ENCODE measurements at places on chromosomes 2 and 18.
A peak's percentile ranks its signal among the peaks of the same experiment; 100 is the strongest.

DNA sequence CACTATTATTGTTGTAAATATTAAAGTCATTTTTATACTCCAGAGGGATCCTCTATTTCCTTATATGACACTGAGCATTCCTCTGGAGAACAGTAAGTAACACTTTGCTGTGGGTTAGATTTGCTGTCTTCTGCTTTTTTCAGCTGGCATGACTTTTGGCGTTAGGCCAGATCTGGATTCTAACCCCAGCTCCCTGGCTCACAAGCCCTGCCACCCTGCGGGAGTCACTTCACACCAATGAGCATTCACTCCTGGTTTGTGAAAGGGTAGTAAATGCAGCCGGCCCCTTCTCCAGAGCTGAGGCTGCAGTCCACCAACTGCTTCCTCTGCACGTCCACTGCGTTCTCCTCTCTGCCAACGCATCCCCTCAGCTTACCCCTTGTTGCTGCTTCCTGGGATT, 373.8 kb upstream of the RAB6C start:
- DNase-seq = no peak

- no peak for DNase-seq
Observed at GRCh38 chr2:126850940-126851339, 47.8 kb upstream of the TEX51 start.

- no peak for DNase-seq
Observed at GRCh38 chr2:149651229-149651628, 63.7 kb upstream of the MMADHC start.

- peak; percentile 76 for DNase-seq
Observed at GRCh38 chr2:13652531-13653313, 936.0 kb downstream of the TRIB2 start.

- DNase-seq = no peak
Observed at GRCh38 chr2:72136331-72136730, 11.3 kb downstream of the CYP26B1 start.

GRCh38 chr2:238370823-238371372, 50.6 kb downstream of the TRAF3IP1 start:
- DNase-seq = peak; percentile 54

DNA sequence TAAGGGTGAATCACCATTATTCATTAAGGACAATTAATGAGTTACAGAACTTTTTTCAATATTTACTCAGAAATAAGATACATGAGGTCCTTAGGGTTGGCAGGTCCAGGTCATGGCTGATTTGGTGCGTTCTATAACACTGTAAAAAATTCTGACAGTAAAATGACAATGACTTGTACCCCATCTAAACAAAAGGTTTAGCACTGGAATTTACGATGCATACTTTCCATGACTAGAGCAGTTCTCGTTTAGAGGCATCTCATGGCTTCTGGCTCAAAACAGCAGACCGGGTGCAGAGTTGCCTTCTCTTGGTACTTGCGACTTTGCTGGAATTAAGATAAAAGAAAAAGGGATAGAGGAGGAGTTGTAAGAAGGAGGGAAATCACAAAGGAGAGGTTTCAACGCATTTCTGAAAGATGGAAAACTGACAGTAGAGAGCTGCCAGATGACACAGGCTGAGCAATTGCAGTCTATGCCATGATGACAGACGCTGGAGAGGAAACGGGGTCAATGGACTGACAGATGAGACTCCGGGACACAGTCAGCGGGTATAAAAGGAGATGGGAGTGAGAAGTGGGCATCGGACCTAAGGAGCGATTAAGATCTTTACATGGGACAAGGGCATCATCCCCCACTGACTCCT, 4.1 kb upstream of the CYS1 start:
- DNase-seq = no peak

GRCh38 chr2:241545106-241545505, 13.4 kb upstream of the BOK start:
- DNase-seq = peak; percentile 61

DNA sequence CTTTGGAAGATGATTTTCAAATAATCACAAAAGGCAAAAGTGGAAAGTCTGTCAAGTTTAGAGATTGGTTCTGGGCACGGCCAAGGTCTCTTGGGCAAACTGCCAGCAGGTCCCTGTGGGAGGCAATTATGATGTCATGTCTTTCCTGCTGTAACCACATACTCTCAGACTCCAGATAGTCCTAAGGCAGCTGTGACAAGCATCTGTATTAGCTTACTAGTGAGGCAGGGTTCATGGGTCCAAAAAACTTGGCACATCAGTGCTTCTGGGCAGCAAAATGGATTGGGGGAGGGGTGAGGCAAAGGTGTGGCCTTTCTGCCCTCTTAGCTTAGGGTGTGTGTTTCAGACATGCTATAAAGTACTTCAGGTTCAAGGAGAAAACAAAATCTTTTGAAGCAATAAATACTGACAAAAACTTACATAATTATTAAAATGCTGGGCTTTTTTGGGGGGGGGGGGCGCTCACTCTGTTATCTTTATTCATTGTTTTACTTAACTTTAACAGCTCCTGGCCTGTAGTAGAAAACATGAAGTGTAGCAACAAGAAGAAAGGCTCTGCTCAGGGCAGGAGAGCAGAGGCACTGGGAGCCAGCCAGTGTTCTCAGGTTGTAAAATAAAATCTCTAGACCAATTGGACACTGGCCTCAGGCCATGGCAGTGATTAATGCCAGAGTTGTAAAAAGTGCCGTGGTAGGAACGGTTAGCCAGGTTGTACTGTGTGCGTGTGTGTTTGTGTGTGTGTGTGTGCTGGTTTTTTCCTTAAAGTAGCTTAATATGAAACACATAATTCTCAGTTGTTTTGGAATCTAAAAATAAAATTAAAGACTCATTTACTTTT, 14.3 kb upstream of the TANC1 start:
- peak; percentile 82 for DNase-seq

DNA sequence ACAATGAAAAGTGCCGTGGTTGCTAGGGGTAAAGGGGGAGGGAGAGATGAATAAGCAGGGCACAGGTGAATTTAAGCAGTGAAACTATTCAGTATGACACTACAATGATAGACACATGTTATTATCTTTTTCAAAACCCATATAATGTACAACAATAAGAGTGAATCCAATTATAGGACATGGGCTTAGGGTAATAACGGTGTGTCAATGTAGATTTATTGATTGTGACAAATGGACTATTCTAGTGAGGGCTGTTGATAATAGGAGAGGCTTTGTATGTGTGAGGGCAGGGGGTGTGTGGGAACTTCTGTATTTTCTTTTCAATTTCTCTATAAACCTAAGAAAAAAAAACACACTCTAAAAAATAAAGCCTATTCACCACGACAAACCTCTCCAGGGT, 223.8 kb downstream of the RIT2 start:
- DNase-seq = no peak

GRCh38 chr2:63249161-63249560, 198.5 kb downstream of the OTX1 start:
- DNase-seq = no peak

- DNase-seq = no peak
Observed at GRCh38 chr2:239260546-239261327, 140.1 kb downstream of the HDAC4 start.

- no peak for DNase-seq
Observed at GRCh38 chr18:9796935-9797549, 88.7 kb upstream of the TXNDC2 start.

DNA sequence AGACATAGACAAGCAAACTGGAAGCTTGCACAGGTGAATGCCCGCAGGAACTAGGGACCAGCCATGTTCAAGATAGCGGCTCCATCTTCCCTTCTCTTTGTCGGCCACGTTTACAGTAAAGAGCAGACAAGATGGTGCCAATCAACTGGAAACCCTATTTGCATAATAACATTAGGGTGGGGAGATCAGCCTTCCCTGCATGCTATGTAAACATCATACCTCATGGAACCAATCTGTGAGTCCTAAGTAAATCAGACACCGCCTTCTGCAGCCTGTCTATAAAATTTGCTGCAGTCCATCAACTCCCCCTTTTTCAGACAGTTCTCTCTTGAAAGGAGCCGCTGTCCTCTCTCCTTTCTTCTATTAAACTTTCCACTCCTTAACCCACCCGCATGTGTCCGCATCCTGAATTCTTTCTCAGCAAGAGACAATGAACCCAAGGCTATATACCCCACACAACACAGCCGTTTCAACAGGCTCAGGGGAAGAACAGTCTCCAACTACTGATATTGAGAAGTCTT, 384.4 kb downstream of the EIPR1 start:
- DNase-seq = no peak

DNA sequence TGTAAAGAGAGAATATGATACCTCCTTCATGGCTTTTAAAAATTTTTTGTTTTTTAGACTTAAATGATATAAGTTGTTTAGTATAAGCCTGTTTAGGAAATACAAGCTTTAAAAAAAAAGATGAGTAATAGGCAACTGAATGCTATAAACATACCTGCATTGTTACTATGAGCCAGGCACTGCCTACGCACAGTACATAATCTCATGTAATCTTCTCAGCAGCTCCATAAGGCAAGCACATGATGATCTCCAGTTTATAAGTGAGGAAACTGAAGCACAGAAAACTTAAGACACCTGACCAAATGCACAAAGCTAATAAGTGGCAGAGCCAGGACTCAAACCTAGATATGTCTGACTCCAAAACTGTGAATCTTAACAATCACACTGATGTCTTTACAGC, 156.3 kb upstream of the SLC1A4 start:
- no peak for DNase-seq

DNA sequence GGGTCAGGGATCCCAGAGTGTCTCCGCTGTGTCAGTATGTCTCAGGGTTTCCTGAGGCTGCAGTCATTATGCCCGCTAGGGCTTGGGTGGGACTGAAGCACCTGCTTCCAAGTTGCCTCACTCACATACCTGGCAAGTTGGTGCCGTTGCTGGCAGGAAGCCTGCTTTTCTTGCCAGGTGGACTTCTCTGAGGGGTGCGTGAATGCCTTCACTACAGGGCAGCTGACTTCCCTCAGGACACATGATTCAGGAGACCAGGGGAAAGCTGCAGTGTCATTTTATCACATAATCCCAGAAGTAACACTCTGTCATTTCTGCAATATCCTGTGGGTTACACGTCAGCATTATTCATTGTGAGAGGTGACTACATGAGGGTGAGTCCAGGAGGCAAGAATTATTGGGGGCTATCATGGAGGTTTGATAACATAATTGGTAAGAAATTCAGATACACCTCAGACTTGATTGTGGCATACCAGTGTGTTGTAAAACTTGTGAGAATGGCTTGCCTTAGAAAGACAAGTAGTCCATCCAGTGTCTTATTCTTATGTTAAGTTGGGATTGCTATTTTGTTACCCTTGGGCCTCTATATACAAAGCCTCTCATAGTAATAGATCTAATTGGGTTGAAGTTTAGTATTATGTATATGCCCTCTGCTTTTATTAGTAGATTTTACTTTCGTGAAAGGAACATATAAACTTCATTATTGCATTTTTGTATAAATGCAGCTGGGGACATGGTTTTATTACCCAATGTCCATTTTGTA, 44.1 kb downstream of the NEDD4L start:
- no peak for DNase-seq

- peak; percentile 85 for DNase-seq
Observed at GRCh38 chr2:23524261-23524706, 139.3 kb downstream of the KLHL29 start.

- DNase-seq = no peak
Observed at GRCh38 chr2:35160871-35161270, 1194.7 kb upstream of the CRIM1 start.

DNA sequence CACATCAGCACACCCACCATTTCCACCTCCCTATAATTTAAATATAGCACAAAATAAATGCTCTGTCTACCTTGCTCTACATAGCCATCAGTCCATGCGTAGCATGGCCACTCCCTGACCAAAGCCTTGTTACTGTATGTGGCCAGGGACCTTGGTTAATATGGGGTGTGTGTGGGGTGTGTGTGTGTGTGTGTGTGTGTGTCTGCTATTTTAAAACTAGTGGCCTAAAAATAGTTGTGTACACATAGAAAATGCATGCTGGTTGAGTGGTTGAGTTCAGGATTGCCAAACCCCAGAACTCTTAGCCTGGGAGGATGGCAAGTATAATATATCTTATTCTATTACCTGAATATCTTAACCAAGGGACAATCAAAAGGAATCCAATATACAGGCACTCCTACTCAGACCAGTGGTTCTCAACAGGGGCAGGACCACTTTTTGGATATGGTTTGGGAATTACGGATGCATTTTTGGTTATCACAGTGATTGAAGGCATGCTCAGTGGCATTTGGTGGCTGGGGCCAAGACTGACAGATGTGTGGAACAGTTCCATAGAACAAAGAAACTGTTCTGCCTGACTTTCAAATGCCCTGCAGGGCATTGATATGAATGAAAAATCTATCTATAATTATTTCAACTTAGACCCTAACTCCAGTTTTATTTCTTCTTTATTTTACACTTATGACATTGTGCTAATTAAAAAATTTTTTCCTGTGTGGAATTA, 72.3 kb upstream of the PSME4 start:
- no peak for DNase-seq

- no peak for DNase-seq
Observed at GRCh38 chr2:182933629-182934028, 67.2 kb upstream of the FRZB start.

DNA sequence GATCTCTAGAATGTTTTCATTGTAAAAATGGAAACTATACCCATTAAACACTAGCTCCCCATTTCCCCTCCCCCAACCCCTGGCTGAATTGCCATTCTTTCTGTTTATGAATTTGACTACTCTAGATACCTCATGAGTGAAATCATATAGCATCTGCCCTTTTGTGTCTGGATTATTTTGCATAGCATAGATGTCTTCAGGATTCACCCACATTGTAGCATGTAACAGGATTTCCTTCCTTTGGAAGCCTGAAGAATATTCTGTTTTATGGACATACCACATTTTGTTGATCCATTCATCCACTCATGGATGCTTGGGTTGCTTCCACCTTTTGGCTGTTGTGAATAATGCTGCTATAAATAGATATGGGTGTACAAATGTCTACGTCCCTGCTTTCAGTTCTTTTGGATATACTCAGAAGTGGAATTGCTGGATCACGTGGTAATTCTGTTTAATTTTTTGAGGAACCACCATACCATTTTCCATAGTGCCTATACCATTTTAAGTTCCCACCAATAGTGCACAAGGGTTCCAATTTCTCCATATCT, 7.7 kb upstream of the ASB1 start:
- no peak for DNase-seq

GRCh38 chr18:3728704-3729437, 278.9 kb downstream of the TGIF1 start:
- DNase-seq = no peak

- DNase-seq = no peak
Observed at GRCh38 chr2:20444993-20445910, 1.6 kb upstream of the RHOB start.
